Dermis microvascular lymphatic vessel endothelial cell (primary cell): ENCODE measurements at places on chromosomes 11 and 22. TPM values are rescaled to one million over a fixed set of nuclear protein-coding genes. Genes with fewer than 3 reads are reported as not detected.

The GAS2L1 gene
- total RNA-seq, result 11.8 and 26.8 TPM in 2 replicates

The TUBGCP6 gene
- total RNA-seq, result 14.0 and 22.0 TPM in 2 replicates

The MGAT3 gene
- not detected in 2 replicates for total RNA-seq

The HTR3B gene
- not detected in 2 replicates for total RNA-seq

The FAM180B gene
- total RNA-seq, result not detected in 2 replicates
